ENCODE measurements at places on chromosomes 11 and 22.

DNA sequence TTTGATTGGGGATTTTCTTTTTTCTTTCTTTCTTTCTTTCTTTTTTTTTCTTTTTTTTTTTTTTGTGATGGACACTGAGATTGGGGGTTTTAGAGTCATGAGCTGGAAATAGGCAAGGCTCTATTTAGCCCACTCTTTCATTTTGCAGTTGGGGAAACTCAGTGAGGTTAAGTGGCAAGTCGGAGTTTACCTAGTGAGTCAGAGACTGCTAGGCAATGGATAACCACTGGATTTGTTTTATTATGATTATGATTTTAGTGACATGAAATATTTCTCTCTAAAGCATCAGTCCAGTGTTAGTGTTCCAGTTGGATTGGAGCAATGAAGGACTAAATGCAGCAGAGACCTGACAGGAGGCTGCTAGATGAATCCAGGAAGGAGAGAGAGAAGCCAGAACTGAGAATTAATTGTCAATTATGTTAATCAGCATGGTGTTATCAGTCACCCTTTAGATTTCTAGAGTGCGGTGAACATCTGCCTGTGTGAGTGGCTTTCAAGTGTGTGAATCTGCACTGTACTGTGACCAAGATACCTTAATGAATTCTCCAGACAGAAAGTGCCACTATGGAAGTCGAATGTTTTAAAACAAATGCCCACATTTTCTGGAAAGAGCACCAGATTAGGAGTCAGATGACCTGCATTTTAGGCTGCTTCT lies 10.9 kb downstream of the BMAL1 start:
- DNase-seq: peak; percentile 86

DNA sequence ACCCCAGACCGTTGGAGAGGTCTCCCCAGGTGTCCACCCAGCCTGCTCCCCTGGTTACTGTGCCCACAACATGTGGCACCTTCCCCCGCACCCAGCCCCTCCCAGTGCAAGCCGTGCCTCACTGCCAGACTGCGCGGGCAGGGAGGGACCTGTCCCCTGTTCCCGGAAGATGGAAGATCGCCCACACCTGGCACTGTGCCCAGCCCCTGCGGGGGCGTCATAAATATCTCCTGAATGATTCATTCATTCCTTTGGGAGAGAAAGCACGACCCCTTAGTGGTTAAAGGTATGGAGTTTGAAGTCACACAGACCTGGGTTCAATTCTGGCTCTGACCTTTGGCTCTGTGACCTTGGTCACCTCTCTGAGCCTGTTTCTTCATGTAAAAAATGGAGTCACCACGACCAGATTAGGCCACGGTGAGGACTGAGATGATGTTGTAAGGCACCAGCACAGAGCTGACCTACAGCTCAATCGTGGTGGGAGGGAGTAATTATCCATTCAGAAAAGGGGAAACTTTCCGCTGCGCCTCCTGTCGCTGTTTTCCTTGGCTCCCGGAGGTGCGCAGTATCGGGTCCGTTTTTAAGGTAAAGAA lies 497 bp upstream of the SYT12 start:
- peak; percentile 14 for DNase-seq

GRCh38 chr11:90178751-90179150 lies 44.1 kb downstream of the CHORDC1 start:
- no peak for DNase-seq

DNA sequence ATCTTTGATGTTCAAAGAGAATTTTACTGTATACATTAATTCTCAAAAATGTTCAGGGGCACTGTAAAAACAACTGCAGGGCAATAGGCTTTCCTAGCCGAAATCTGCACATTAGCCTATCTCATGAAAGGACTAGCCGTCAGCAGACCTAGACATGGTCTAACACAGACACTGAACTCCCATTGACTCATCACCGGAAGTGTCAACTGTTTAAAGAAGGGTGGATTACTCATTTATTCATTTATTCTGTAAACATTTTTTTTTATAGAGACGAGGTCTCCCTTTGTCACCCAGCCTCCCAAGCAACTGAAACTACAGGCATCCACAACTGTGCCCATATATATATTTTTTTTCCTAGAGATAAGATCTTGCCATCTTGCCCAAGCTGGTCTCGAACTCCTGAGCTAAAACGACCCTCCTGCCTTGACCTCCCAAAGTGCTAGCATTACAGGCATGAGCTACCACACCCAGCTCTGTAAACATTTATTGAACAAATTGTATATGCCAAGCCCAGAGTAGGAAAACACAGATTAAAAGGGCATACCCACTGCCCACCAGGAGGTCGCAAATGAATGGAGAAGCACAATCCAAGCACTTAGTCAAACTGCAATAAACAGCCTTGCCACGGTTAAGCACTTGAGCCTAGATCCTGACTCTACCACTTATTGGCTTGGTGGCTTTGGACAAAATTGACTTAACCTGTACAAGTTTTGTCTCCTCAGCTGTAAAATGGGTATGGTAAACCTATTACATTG lies 26.6 kb downstream of the RAB30 start:
- no peak for DNase-seq

Measured in DMS79 treated with DMSO at 0.1 percent for 48 hours (cell line).